Fibroblast of skin of right quadriceps (primary cell): ENCODE measurements at places on chromosomes 5 and 9.

DNA sequence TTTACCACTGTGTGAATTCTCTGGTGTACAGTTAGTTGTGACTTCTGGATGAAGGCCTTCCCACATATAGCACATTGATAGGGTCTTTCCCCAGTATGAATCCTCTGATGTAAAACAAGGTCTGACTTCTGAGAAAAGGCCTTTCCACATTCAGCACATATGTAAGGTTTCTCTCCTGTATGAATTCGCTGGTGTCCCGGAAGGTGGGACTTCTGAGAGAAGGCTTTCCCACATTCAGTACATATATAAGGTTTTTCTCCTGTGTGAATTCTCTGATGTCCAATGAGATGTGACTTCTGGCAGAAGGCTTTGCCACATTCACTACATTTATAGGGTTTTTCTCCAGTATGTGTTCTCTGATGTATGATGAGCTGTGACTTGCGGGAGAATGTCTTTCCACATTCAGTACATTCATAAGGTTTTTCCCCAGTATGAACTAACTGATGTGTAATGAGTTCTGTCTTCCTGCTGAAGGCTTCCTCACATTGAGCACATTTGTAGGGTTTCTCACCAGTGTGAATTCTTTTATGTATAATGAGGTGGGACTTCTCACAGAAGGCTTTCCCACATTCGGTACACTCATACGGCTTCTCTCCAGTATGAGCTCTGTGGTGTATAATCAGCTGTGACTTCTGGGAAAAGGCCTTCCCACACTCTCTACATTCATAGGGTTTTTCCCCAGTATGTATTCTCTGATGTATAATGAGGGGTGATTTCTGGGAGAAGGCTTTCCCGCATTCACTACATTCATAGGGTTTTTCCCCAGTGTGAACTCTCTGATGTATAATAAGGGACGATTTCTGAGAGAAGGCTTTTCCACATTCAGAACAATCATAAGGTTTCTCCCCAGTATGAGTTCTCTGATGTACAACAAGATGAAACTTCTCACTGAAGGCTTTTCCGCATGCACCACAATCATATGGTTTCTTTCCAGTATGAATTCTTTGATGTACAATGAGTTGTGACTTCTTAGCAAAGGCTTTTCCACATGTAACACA is 9.1 kb downstream of the ZNF300 start:
- DNase-seq: no peak

- no peak for DNase-seq
Measured at GRCh38 chr5:67908126-67908765, 307.3 kb upstream of the PIK3R1 start.

- DNase-seq: no peak
Measured at GRCh38 chr9:131432050-131432449, 38.2 kb downstream of the PRRC2B start.

DNA sequence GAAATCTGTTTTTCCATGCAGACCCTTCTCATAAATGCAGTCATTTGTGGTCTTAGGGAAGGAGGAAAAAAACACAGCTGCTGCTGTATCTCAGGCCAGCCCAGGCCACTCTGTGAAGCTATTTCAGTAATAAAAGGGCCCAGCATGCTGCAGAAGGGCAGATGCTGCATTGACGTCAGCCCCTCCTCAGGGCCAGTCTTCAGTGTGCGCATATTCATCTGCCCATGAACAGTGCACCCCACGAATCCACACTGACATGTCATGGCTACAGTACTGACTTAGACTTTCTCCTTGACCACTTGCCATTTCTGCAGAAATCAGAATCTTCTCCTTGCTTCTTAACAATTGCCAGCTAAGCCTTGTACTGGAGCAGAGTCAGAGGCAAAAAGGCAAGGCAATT is 304.7 kb downstream of the GABRG2 start:
- DNase-seq: no peak

DNA sequence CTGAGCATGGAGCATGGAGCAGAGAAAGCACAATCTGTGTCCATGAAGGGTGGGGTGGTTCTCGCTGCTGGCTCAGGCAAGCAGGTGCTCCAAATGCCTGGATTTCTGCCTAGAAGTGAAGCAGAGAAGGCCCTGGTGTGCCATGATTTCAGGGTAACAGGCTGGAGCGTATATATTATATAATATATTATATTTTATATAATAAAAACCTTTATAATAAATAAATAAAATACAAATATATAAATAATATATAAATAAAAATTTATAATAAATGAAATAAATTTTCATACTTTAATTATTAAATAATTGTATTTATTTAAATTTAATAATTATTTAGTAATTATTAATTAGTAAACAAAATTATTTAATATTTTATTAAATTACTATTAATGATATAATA is 707.4 kb upstream of the COX7C start:
- no peak for DNase-seq

DNA sequence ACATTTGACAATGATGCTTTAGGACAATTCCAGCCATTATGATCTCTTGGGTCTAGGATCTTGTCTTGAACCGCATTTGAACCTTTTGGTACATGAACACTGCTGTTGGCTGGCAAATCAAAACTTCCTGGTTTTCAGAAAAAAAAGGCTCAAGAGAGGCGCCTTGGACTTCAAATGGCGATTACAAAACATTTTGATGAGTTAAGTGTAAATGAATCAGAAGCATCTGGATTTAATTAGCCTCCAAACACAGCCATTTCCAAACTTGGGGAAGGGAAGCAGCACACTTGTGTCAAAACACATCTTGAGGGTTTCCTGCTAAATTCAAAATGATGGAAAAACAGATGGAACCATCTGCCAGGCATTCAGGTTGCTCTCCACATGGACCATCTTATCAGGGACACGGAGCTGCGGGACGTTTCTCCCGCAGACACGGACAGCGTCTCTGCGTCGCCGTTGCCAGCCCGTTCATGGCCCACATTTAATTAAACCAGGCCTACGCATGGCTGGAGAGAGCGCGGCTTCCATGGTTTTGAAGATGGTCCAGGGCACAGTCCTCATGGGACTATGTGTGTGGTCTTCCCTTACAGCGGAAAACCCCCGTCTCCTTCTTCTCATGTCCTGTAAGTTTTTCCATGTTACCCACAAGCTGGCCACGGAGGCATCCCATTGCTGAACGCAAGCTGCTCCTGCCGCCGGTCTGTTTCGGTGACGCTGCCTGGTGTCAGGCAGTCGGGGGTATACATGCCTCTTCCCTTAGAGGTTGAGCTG is 55.8 kb upstream of the PTCH1 start:
- DNase-seq: peak; percentile 94

DNA sequence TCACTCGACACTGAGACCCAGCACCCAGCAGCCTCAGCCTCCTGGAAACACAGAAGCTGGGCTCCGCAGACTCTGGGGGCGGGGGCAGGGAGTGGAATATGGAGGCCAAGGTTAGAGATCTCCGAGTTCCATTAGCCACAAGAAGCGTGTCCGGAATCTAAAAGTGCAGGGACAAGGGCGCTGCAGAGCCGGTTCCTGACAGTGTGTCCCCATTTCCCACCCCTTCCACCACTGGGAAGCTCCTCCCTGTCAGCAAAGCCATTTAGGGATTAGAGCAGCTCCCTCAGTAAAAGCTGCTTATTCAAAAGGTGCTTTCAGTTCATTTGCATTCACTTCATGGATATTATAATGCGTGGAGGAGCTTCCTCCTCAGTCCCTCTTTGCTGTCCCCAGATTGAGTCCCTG is 74.1 kb upstream of the HSPA9 start:
- DNase-seq: no peak

DNA sequence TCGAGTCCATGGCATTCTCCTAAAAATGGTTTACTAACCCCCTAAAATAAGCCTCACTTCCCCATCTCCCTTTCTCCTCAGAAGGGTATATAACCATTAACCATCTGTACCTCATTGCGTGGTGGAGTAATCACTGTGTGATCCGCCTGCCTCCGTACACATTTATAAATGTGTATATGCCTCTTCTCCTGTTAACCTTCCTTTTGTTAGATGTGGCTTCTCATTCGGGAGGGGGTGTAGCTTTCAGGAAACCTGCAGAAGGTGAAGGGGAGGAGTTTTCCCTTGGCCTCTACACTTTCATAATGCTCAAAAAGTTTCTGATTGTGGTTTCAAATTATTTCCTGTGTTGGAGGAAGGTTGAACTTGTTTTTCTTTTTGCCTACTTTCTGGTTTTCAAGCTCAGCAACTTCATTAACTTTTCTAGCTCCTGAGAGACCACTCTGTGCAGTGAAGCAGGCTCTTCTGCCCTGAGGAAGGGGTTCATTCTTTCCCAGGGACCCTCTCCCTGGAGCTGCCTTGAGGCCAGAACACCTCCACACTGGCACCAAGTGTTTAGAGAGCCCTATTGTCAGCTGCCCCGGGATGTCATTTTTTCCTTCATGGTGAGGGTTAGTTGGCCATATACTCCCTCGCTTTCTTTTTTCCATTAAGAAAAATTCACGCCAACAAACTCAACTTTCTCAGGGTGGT is 46.9 kb downstream of the RASGRF2 start:
- DNase-seq: no peak

- DNase-seq: peak; percentile 86
Measured at GRCh38 chr9:94802793-94803192, 76.3 kb downstream of the AOPEP start.

DNA sequence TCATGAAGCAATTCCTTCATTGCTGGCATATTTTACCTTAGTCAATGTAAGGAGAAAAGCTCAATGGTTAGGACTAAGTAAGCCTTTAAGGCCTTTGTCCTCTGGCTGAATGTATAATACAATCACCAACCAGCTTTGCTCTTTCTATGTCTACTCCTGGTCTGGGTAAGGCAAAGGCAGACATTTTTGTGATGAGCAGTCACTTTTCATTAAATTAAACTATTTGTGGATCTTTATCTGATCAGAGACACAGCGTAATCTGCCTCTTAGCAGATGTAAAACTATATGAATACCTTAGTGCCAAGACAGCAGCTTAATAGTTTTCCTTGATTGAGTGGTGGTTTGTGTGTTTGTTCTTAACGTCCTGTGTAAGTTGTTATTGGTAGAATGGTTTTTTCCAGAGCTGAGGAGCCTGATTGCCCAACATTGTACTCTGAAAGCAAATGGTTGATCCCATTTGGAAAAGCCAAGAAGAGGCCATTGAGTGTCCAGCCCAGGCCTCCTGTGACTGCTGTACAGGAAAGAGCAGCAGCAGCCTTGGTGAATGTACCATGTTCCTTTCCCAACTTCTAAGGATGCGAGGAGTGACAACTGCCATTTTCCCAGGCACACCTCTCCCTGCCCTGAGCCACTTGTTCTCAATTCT is 16.5 kb upstream of the CXXC5 start:
- DNase-seq: no peak

GRCh38 chr9:18493451-18493993 is 19.6 kb downstream of the ADAMTSL1 start:
- DNase-seq: peak; percentile 83

GRCh38 chr5:1997640-1998347 is 115.1 kb upstream of the IRX4 start:
- no peak for DNase-seq

- DNase-seq: no peak
Measured at GRCh38 chr5:180688330-180689070, 39.1 kb upstream of the FLT4 start.

- DNase-seq: no peak
Measured at GRCh38 chr9:133876144-133876543, 116.0 kb downstream of the VAV2 start.

DNA sequence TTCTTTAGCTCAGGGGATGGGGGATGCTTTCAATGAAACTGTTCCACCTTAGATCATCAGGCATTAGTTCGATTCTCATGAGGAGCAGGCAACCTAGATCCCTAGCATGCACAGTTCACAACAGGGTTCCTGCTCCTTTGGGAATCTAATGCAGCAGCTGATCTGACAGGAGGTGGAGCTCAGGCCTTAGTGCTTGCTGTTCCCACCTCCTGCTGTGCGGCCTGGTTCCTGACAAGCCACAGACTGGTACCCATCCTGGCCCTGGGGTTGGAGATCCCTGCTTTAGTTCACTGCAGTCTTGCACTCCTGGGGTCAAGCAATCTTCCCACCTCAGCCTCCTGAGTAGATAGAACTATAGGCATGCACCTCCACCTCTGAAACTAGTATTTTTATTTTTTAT is 1369.8 kb upstream of the NUDT12 start:
- no peak for DNase-seq

DNA sequence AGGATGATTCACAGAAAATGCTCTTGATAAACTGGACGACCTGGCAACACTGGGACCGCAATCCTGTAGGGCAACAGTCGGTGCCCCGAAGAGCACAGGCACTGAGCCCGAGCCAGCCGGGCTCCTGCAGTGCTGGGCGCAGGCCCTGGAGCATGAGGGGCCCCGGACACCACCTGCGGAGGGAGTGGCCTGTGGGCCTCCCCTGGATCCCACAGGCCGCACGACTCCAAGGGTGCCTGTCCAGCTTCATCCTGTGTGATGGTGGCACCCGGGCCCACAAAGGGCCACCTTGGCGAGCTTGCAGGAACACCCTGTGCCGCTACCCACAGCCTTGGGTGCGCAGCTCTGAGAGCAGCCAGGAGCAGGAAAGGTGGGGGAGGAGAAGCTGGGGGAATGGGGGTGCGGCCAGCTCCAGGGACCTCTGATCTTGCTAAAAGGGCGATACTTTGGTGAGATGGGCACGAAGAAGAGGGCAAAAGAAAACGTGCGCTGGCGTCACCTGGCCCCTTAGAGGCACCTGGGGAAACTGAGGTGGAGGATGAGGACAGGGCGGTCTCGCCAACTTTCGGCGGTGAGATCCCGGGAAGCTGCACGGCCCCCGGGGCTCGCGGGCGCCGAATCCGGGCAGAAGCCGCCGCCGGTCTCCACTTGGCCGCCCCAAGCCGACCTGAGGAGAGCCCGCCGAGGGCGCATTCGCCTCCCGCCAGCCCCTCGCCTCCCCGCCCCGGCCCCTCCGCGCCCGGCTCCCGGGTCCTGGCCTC is 722 bp downstream of the TBC1D9B start:
- no peak for DNase-seq

GRCh38 chr9:107375651-107376369 is 92.7 kb downstream of the RAD23B start:
- DNase-seq: no peak

DNA sequence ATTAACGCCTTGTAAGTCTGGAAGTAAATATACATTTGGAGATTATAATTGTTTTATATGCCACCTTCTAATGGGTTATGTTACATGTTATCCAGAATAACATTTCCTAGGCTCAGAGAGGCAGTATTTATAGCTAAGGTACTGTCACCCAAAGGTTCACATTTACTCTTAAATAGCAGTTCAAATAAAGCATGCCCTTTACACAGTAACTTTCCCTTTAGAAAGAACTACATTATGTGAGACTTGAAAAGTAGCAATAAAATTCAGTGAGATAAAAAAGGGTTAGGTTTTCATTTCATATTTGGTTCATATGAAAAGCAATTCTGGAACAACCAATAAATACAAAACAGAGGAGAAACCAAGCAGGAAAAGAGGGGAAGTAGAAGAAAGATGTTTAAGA is 35.1 kb downstream of the SKIC3 start:
- DNase-seq: no peak

- DNase-seq: peak; percentile 61
Measured at GRCh38 chr9:71984403-71984802, 73.0 kb downstream of the C9orf85 start.

- DNase-seq: no peak
Measured at GRCh38 chr5:98157368-98157767, 616.1 kb upstream of the RGMB start.

- peak; percentile 28 for DNase-seq
Measured at GRCh38 chr9:35996358-35996970, 38.5 kb upstream of the OR2S2 start.
